Upper lobe of left lung (tissue), 6 donors: ENCODE measurements at places on chromosomes 2 and 18.

DNA sequence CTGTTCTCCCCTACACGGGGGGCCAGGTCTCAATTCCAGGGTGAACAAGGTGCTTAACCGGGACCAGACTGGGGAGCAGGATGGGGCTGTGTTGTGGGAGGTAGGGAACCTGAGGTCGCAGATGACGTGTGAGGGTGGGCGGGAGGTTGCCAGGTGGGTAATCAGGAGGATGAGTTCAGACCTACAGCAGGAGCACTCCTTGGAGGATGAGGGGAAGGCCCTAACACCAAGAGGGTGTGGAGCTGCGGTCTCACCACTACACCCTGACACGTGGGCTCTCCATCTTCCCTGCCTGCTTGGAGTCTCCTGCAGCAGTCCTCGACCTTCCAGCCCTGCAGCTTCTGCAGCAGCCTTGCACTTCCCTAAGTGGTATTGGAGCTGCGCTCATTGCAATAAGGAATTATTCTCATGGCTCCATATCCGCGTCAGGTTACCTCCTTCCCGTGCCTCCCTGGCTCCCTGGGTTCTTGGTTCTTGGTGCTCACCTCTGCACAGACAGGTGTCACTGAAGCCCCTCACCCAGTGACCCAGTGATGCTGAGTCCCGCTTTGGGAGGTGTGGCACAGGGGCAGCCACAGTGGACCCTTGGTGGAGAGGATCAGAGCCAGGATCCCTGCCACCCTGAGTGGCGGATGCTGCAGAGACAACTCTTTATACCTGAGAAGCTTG lies 15.5 kb downstream of the SH3BP4 start:
- no peak for DNase-seq

GRCh38 chr2:227320305-227321094 lies 4.6 kb upstream of the MFF start:
- DNase-seq = peak; percentile 75

DNA sequence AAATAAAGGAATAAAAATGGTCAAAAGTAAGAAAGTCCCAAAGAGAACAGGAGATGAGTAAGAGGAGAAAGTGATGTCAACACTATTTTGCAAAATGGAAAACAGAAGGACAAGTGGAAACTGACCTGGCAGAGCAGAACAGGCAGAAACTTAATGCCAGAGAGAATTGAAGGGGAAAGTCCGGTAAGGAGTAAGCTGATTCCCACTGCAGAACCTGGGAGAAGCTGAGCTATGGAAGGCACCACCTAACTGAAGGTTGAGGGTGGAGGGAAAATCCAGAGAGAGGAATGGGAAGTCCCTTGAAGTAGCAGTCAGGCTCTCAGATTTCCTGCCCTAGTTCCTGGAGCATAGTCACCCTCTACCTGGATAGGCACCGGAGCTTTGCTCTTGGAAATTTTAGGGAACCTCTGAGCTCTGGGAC lies 59.8 kb downstream of the MOGAT1 start:
- DNase-seq = no peak

GRCh38 chr18:48640566-48641270 lies 101.9 kb downstream of the CTIF start:
- no peak for DNase-seq
